ENCODE measurements at places on chromosomes 7 and 10.

DNA sequence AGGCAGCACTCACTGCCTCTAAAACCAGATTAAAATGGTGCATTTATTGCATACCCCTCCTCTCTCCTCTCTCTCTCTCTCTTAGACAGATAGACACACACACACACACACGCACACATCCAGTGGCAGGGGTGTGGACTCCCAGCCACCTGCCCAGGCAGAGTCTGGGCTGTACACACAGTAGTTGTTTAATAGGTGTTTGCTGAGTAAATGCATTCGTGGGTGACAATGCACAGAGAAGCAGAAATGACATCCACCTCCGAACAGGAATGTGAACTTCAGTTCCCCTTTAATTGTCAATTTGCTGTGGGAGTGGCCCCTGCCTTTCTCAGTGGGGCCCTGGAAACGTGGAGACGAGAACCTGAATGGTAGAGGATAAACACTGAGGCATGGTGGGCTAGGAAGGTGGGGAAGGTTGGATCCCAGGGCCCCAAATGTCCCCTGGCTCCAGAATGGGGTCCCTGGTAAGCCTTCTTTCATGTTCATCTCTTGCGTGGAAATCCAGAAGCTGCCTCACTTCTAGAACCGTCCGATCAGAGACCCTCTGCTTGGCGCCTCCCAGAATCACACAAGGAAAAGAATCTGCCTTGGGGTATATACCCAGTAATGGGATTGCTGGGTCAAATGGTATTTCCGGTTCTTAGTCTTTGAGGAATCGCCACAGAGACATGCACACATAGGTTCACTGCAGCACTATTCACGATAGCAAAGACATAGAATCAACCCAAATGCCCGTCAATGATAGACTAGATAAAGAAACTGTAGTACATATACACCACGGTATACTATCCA lies 58.5 kb upstream of the ECHDC3 start:
- no peak for DNase-seq

DNA sequence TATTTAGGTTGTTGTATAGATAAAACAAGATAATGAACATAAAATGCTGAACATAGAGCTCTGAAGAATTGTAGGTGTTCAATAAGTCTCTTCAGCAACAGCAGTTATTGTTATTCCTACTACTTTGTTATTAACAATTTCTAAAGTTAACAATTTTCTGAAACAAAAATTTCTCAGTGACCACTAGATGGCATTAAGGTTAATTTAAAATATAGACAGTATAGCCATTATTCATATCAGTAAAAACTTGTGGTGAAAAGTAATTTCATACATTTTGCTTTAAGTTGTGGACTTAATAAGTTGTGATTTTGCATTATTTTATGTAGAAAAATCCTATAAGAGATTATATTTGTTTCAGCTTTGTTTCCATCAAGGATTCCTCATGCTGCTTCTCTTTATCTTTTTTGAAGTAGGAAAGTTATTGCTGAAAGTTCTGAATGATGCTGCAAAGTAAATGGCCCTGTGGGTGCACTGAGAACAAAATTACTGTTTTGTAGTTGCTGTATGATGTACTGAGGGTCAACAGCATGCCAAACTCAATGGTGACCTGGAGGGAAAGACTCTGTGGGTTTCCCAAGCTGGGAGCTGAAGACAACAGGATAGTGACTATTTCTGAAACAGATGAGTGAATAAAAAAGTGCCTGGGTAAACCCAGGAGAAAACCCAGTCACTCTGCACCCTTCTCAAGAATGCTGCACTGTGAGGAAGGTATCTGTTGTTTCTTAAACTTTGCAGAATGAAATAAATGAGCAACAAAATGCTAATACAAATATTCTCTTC lies 253.6 kb downstream of the KIF20B start:
- no peak for DNase-seq

GRCh38 chr10:98980353-98980752 lies 255.3 kb downstream of the HPSE2 start:
- DNase-seq = no peak

DNA sequence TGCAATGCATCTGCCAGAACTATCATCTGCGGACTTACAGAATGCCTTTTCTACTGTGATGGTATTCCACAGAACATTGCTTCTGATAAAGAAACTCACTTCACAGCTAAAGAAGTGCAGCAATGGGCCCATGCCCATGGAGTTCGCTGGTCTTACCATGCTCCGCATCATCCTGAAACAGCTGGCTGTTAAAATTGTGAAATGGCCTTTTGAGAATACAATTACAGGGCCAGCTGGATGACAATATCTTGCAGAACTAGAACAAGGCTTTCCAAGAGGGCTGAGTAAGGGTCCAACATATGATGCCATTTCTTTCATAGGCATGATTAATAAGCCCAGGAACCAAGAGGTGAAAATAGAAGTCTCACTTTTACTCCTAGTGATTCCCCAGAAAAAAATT lies 104.1 kb upstream of the ADCY1 start:
- no peak for DNase-seq

GRCh38 chr7:27739301-27739908 lies 557 bp upstream of the TAX1BP1 start:
- no peak for DNase-seq

GRCh38 chr7:32347244-32347828 lies 142.8 kb downstream of the LSM5 start:
- DNase-seq = no peak

- no peak for DNase-seq
These were observed 31.4 kb upstream of the CREB3L2 start for GRCh38 chr7:138033241-138033640.

- DNase-seq = no peak
These were observed 199.5 kb downstream of the SH2D4B start for GRCh38 chr10:80737209-80737608.

DNA sequence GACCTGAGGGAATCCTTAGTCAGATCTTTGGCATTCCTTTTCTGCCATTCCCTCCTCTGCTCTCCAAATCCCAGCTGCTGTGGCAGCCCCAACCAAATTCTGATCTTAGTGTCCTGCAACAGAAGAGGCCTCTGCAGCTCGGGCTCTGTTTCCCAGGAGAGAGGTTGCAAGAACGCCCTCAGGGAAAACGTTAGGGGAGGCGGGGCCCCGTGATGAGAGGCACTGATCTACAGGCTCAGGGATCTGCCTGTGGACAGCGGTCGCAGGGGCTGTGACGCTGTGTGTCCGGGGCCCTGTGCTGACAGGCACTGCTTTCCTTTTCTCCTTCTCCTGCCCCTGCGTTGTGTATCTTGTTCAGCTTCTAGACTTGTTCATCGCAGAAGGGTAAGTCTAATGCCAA lies 57.3 kb upstream of the DPYSL4 start:
- no peak for DNase-seq

DNA sequence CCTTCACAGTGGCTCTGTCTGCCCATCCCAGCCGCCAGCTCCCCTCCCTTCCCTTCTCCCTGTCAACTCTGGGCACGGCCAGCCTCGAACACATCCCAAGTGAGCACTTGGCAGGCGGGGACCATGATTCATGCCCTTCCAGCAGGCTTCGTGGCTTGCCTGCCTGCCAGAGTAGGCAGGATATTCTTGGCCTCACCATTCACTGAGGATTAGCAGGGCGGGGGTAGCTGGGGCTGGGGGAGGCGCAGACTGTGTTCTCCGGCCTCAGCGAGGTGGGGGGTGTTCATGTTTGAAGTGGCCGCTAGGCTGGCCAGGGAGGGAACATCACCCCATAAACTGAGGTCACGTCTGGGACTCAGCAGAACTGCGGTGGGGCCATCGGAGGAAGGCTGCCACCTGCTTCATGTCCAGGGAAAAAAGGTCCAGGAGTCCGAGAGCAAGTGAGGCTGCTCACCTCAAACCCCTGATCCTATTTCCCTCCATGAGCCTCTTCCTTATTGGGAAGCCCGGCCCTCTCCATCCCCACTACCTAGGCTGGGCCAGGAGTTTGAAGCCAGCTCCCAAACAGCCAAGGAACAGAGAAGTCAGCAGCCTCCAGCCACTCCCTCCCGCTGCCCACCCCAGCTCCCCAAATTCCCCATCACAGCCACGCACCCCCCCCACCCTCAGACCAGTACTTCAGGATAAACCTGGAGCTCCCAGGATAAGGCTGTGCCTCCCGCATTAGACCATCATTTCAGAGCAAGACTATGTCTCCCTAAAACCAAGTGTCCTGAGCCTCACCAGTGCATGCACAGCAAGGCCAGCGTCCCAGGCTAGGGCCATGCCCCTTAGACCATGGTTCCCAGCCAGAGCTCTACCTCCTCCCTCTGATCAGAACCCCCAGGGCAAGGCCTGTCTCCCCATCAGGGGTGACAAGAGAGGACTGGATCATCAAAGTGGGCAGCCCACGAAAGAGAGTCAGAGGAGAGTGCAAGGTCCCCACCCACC lies 42.8 kb upstream of the RABGEF1 start:
- DNase-seq = no peak

Measured in activated naive CD4-positive, alpha-beta T cell treated with Interleukin-2 at 50 U/mL for 16 hours (primary cell).